Breast epithelium (tissue), 4 donors: ENCODE measurements at places on chromosomes 6 and 20. TPM values are rescaled to one million over a fixed set of nuclear protein-coding genes. Genes with fewer than 3 reads are reported as not detected.

DNA sequence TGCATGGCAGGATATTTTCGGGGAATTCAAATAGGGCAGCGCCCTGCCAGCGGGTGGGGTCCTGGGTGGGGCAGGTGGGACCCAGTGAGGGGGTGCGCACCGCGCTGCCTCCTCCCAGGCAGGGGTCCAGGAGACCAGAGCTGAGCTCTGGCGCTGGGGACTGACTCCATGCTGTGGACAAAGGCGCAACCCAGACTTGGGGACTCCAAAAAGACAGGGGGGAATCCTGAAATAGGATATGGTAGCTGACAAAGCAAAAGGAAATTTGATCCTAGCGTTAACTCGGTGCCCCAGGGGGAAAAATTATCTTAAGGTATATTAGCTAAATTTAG is 23.6 kb downstream of the TFAP2A start:
- no peak overlapping the region for H3K27ac ChIP-seq
- DNase-seq: no peak
- no peaks in the 10 kb centered on the region for H3K27me3 ChIP-seq
- H3K4me1 ChIP-seq: no peaks in the 10 kb centered on the region
- no peak overlapping the region for H3K4me3 ChIP-seq

- H3K27ac ChIP-seq: no peak overlapping the region
- H3K4me1 ChIP-seq: no peaks in the 10 kb centered on the region
- no peaks in the 10 kb centered on the region for H3K27me3 ChIP-seq
These were observed 222.0 kb downstream of the ATXN1 start for GRCh38 chr6:16539086-16539931.

- no peaks in the 10 kb centered on the region for H3K36me3 ChIP-seq
- no peak overlapping the region for H3K4me3 ChIP-seq
- no peaks in the 10 kb centered on the region for H3K4me1 ChIP-seq
- H3K27ac ChIP-seq: no peak overlapping the region
- DNase-seq: no peak
- H3K27me3 ChIP-seq: no peaks in the 10 kb centered on the region
These were observed 176.8 kb upstream of the MARCKS start for GRCh38 chr6:113680301-113680700.

DNA sequence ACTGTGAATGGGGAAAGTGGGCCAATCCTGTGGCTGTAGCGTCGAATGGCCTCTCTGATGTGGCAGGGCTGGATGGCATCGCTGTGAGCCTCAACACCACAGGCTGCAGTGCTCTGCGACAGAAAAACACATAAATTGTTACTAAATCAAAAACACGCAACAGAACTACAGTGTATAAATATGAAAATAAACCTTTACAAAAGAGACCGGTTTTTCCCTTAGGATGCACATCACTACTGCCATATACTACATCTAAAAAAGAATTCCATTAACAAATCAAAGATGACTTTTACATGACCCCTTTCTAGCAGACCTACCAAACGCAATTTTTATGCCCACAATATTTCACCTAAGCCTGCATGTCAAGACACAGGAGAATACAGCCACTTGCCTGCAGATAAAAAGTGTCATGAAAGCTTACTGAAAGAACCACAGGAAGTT is 395.5 kb upstream of the RUNX2 start:
- H3K4me3 ChIP-seq: no peak overlapping the region
- no peaks in the 10 kb centered on the region for H3K27me3 ChIP-seq
- no peak overlapping the region for H3K27ac ChIP-seq
- no peaks in the 10 kb centered on the region for H3K36me3 ChIP-seq

DNA sequence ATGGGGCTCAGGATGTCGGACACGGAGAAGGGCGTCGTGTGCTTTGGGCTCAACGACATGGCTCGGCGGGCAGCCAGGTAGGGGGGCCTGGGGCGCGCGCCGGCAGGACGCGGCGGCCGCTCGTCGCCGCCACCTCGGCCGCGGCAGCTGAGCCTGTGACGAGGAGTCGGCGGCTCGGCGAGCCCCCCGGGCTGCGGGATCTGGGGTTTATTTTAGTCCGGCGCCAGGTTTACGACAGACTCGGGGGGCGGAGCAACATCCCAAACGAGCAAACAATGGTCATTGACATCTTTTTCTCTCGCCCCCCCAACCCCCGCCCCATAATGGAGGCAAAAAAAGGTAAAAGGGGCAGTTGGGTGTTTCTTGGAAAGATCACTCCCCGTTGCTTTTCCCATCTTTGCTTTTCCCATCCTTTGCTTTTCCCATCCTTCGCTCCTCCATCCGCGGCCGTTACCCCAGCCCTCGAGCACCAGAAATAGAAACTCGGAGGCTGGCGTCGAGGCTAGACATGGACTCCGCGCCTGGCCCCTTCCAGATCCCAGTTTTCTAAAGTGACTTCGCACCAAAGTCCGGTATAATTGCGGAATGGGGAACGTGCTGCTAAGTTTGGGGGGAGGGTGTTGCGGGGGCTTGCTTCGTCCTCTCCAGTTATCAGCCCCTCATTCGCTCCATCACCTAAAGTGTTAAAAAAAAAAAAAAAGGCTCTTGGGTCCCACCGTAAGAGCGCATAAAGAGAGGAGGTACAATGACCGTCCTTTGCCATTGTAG is at the start of gene NKX2-4:
Gene NKX2-4 (minus strand): TSS at position 186 of the 768 bp plus-strand sequence. CDS start 127 bp downstream, at position 59.
- no peaks in the 10 kb centered on the region for H3K36me3 ChIP-seq
- H3K27ac ChIP-seq: no peak within 1 kb of the TSS
- peaks cover 86% of the 10 kb centered on the region for H3K27me3 ChIP-seq
- H3K4me3 ChIP-seq: no peak within 1 kb of the TSS

GRCh38 chr20:61661025-61661424 is 404.7 kb downstream of the TAF4 start:
- no peaks in the 10 kb centered on the region for H3K36me3 ChIP-seq
- no peaks in the 10 kb centered on the region for H3K4me1 ChIP-seq
- H3K4me3 ChIP-seq: no peak overlapping the region
- no peaks in the 10 kb centered on the region for H3K27me3 ChIP-seq

GRCh38 chr6:31470801-31471200 is 27.1 kb upstream of the MICB start:
- no peak overlapping the region for H3K4me3 ChIP-seq
- H3K27ac ChIP-seq: no peak overlapping the region
- no peak for DNase-seq

DNA sequence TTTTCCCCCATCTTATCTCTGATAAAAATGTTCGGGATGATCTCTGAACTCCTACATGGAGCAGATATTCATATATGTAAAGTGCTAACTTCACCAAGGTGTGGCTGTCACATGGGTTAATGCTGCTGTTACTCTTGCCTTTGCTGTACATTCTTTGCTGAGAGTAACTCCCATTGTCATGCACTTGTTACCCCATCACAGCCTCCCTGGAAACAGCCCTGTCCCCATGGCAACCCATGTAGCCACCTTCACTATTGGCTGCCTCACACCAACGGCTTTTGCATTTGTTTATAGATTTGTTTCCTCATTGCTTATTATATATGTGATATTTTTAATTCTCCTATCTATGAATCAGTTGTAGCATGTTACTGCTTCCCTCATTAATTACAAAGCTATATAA is 17.3 kb upstream of the IBTK start:
- no peaks in the 10 kb centered on the region for H3K4me1 ChIP-seq
- H3K36me3 ChIP-seq: no peaks in the 10 kb centered on the region
- H3K27me3 ChIP-seq: no peaks in the 10 kb centered on the region
- H3K4me3 ChIP-seq: no peak overlapping the region
- H3K27ac ChIP-seq: no peak overlapping the region

GRCh38 chr6:48078120-48078519 is 32.9 kb downstream of the PTCHD4 start:
- H3K4me1 ChIP-seq: no peaks in the 10 kb centered on the region
- H3K36me3 ChIP-seq: no peaks in the 10 kb centered on the region
- H3K27me3 ChIP-seq: no peaks in the 10 kb centered on the region
- H3K27ac ChIP-seq: no peak overlapping the region
- no peak for DNase-seq
- no peak overlapping the region for H3K4me3 ChIP-seq

GRCh38 chr20:6381887-6382286 is 259.1 kb upstream of the FERMT1 start:
- no peaks in the 10 kb centered on the region for H3K4me1 ChIP-seq
- H3K4me3 ChIP-seq: no peak overlapping the region
- H3K27me3 ChIP-seq: no peaks in the 10 kb centered on the region
- H3K36me3 ChIP-seq: no peaks in the 10 kb centered on the region

DNA sequence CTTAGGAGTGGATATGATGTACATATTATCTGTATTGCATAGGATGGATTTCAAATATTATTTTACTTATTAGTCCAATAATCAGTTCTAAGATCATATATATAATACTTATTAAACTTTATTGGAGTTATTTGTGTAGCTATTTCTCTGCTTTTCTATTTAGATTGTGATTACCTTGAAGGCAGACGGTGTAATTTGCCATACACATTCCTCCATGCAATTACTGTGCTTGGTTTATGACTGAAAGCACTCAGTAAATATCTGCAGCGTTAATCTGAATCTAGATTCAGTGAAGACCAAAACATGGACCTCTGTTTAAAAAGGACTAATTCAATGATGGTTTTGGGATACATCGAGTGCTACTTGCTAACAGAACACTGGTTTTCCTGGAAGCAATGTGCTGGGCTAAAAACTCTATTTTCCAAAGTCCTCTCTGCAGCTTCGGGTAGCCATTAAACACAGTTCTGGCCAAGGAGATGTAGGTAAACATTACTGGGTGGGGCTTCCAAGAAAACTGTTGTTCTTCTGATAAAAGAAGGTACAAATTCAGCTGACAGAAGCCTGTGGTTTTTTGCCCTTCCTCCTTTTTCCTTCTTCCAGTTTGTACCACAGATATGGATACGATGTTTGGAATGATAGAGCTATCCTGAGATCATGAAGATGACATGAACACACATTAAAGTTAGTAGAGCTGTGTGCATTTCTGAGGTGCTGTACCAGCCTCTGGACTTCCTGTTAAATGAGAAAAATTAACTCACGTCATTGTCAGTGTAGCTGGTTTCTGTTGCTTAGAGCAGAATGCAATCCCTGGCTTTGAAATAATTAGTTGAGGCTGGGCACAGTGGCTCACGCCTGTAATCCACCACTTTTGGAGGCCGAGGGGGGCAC is 136.5 kb upstream of the NUP153 start:
- H3K27me3 ChIP-seq: no peaks in the 10 kb centered on the region
- H3K36me3 ChIP-seq: no peaks in the 10 kb centered on the region
- no peak for DNase-seq
- peak overlapping the region; percentile 15 for H3K27ac ChIP-seq
- no peak overlapping the region for H3K4me3 ChIP-seq

GRCh38 chr6:6505111-6505510 is 83.4 kb upstream of the LY86 start:
- no peaks in the 10 kb centered on the region for H3K36me3 ChIP-seq
- H3K27me3 ChIP-seq: no peaks in the 10 kb centered on the region
- H3K4me1 ChIP-seq: no peaks in the 10 kb centered on the region
- no peak overlapping the region for H3K4me3 ChIP-seq

GRCh38 chr20:16647875-16648597 is 74.8 kb upstream of the KIF16B start:
- no peaks in the 10 kb centered on the region for H3K36me3 ChIP-seq
- H3K4me1 ChIP-seq: no peaks in the 10 kb centered on the region
- DNase-seq: no peak

GRCh38 chr6:169867751-169868191 is 116.3 kb downstream of the ERMARD start:
- no peak overlapping the region for H3K4me3 ChIP-seq
- H3K4me1 ChIP-seq: no peaks in the 10 kb centered on the region
- no peaks in the 10 kb centered on the region for H3K27me3 ChIP-seq
- H3K27ac ChIP-seq: no peak overlapping the region
- DNase-seq: no peak

- peaks cover 9% of the 10 kb centered on the region for H3K36me3 ChIP-seq
- no peaks in the 10 kb centered on the region for H3K4me1 ChIP-seq
- no peak overlapping the region for H3K4me3 ChIP-seq
- DNase-seq: no peak
These were observed 10.5 kb downstream of the RAE1 start for GRCh38 chr20:57361517-57361916.

- peak overlapping the region; percentile 94 for H3K4me3 ChIP-seq
- peaks cover 12% of the 10 kb centered on the region for H3K4me1 ChIP-seq
- no peaks in the 10 kb centered on the region for H3K27me3 ChIP-seq
- DNase-seq: peak; percentile 27
- H3K27ac ChIP-seq: no peak overlapping the region
These were observed 747 bp upstream of the PTPRA start for GRCh38 chr20:2872459-2873009.

DNA sequence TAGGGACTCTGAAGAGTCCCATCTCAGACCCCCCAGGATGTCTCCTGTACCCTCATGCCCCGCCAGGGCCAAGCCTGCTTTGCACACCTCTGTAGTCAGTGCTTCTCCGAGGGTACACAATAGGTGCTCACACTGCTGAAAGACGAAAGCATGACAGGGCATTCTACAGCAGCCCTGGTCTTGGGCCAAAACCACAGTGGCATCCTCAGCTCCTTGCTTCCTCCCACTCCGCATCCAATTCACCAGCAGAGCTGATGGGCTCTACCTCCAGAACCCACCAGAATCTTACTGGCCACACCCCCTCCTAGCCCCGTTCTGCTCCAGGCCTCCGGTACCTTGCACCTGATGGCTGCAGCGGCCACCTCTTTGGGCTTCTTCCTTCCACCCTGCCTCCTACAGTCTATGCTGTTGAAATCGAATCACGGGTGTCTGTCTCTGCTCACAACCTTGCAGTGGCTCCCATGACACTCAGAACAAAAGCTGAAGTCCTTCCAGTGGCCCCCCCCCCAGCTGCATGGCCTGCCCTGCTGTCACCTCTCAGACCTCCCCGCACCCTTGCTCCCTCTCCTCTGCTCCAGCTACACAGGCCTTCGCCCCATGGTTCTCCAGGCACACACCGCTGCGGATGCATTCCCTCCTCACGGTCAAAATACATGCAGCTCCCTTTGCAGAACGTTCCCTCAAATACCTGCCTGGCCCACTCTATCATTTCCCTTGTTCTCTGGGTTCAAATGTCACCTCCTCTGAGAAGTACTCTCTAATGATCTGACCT is 1.2 kb downstream of the ANGPT4 start:
- H3K27ac ChIP-seq: no peak overlapping the region
- DNase-seq: no peak
- H3K4me3 ChIP-seq: no peak overlapping the region
- no peaks in the 10 kb centered on the region for H3K4me1 ChIP-seq

DNA sequence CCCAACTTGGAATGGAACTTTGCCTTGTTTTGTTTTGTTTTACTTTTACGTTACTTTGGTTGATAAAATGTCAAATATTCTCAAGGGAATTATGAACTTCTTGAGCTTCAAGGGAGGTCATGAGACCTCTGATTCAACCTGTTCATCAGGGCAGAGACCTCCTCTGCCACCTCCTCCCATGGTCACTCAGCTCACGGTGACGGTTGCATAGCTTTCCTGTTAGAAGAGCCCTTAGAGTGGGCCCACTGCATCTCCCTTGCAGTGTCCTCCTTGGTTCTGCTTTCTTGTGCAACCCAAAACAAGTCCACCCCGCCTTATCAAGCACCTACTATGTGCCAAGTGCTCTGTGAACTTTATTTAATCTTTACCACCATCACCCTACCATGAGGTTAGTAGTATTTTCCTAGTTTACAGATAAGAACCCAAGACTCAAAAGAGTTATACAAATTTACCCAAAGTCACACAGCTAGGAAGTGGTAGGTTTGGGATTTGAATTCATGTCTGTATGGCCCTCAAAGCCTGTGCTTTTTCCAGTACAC is 15.5 kb downstream of the TM9SF4 start:
- H3K36me3 ChIP-seq: no peaks in the 10 kb centered on the region
- no peak overlapping the region for H3K27ac ChIP-seq
- no peak for DNase-seq
- H3K27me3 ChIP-seq: no peaks in the 10 kb centered on the region
- H3K4me1 ChIP-seq: no peaks in the 10 kb centered on the region
- H3K4me3 ChIP-seq: no peak overlapping the region

GRCh38 chr6:56953597-56954402 is 1.1 kb upstream of the BEND6 start:
- no peaks in the 10 kb centered on the region for H3K4me1 ChIP-seq
- no peak for DNase-seq
- H3K4me3 ChIP-seq: peak overlapping the region; percentile 85
- H3K27me3 ChIP-seq: no peaks in the 10 kb centered on the region

THBS2 gene
- total RNA-seq: 73.0 TPM

MEP1A gene
- not detected for total RNA-seq

STK4 gene
- 35.3 TPM for total RNA-seq

BPIFA1 gene
- not detected for total RNA-seq

TGM3 gene
- not detected for total RNA-seq
